ENCODE measurements at places on chromosomes 3 and 15.

- DNase-seq, result no peak
Measured at GRCh38 chr3:148214705-148215104, 483.0 kb upstream of the AGTR1 start.

DNA sequence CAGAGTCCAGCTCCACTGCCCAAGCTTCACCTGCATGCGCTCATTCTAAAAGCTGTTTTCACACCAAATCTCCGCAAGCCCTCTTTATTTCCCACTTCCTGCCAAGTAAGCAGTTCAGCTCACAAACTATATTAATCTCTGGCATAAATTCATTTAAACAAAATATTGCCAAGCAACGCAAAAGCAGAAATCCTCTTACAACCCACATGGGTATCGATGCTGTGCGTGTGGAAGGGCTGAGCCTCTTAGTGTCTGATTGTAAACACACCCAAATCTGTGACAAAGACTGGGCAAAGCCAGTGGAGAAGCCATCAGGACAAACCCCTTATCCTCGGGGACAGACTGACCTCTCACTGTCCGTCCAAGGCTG, 124.3 kb upstream of the ATP2B2 start:
- DNase-seq, result no peak

- DNase-seq, result no peak
Measured at GRCh38 chr3:29576181-29576580, 295.3 kb downstream of the RBMS3 start.

DNA sequence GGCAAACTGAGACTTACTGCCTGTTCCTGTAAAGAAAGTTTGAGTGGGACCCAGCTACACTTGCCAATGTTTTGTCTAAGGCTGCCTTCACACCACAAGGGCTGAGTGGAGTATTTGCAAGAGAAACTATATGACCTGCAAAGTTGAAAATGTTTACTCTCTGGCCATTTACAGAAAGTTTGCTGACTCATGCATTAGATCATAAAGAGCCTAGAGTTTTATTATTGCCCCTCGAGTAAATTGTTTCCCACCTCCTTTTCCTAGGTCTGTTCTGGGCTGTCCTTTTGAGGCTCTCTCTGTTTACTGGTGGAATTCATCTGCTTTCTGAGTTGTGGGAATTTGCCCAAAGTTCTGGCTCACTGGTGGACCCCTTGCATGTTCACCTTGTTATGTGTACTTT, 6.7 kb upstream of the PROK2 start:
- DNase-seq, result no peak

DNA sequence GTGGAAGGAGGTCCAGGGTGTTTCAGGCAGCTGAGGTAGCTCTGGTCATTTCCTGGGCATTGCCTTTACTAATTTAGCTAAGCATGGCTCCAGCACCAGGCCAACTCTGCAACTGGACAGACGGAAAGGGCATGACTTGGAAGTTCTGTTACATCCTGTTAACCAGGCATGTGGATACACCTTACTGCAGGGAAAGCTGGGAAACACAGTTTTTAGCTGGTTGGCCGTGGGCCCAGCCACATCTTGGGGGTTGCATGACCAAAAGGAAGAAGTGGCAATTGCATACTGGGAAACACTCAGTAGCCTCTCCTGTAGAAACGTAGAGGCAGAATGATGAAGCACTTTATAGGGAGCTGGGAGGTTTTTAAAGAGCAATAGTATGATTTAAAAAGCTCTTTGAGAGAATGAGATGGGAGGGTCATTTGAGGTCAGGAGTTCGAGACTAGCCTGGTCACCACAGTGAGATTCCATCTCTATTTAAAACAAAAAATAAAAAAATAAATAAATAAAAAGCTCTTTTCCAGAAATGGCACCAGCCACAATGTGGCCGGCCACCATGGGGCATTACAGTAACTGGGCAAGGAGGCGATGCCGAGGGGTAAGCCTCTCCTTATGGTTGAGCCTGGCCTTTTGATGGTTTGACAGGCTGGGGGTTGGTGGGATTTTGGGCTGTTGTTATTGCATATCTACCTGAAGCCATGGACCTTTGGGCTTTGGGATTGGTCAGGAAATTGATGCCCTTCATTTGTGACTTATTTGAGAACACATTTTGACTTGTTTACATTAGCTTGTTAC, 28.6 kb downstream of the TRAK1 start:
- DNase-seq, result no peak
